Left cardiac atrium (tissue), 4 donors: ENCODE measurements at places on chromosomes 1 and 21. TPM values are rescaled to one million over a fixed set of nuclear protein-coding genes. Genes with fewer than 3 reads are reported as not detected.

DNA sequence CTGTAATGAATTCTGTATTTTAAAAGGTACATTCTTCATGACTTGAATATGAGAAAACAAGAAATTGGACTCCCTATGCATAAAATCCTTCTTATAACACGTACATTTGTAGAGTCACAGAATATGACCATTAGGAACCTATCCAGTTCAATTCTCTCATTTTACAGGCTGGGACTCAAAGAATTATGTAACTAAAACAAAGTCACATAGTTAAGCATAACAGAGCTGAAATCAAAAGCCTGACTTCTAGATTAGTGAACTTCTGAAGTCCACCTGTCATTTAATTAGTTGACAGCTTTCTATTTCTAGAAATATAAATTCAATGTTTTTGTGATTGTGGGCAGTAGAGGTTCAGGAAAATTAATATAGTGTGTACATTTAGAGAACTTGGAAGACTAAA is 20.3 kb upstream of the TTLL7 start:
- DNase-seq: no peak

- DNase-seq: peak; percentile 33
Measured at GRCh38 chr1:85278853-85279314, 2.5 kb upstream of the BCL10 start.

DNA sequence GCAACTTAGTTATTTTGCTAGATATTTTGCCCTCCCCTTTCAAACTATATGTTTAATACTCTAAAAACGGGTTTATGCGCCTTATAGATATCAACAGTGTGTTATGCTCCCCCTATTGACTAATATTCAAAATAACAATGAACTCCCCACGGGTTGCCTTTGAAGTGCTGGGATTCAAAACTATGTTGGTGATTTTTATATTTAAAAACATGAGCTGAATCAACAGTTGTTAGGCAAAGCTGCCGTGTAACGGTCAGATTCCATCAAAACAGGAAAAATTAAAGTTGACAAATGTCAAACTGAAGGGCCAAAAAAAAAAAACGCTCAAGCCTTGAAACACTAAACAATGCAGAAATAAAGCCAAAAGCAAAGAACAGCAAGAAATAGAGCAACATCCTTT is 2.5 kb downstream of the TGFBR3 start:
- DNase-seq: no peak

GRCh38 chr1:109151146-109151990 is 37.5 kb downstream of the ELAPOR1 start:
- DNase-seq: peak; percentile 32

S1PR1 gene
- 85.3 TPM for total RNA-seq
